Cerebellar nuclear complex (tissue), 1 donor: ENCODE measurements at places on chromosomes 7 and 10.

- DNase-seq, result no peak
Observed at GRCh38 chr10:77959384-77959783, 32.8 kb upstream of the DLG5 start.

GRCh38 chr7:83617858-83618257, 31.1 kb downstream of the SEMA3E start:
- DNase-seq, result no peak

GRCh38 chr10:133258818-133259601, 17.7 kb downstream of the ADAM8 start:
- no peak for DNase-seq

- no peak for DNase-seq
Observed at GRCh38 chr10:35041502-35041879, 48.6 kb downstream of the CUL2 start.

DNA sequence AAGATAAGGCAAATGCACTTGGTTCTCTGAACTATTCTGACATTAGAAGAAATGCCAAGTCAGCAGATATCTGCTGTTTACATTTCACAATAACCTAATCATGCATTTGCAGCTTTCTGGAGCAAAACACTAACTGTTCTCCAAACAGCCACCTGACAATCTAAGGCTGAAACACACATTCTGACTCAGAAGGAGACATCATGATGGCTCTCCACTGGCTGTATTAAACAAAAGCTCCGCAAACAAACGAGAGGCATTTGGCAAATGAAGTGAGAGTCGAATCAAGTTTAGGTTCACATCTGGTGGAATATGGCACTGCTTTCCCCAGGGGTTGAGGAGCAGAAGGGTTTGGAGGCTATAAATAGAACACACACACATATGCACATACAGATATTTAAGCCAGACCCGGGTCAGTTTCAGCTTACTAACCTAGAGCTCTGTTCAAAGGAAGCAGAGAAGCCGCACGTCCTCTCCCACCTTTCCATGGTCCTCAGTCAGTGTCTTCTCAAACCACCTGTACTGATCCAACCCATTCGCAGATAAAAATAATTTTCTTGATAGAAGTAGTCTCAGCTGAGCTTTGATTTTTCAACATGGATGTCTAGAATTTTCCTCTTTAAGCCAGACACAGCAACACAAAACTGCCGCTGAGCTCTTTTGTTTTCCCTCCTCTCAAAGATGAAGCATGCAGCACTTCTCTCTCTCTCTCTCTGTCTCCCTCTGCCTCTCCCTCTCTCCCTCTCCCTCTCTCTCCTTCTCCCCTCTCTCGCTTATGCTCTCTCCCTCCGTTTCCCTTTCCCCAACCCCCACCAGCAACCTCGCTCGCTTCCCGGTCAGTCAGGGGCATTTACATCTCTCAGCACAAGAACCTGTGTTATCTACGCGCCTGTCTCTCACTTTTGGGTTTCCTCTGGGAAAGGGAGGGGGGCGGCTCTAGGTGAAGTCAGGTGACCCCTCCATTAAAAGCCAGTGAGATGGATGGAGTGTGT, 682.8 kb downstream of the MAGI2 start:
- DNase-seq, result no peak

DNA sequence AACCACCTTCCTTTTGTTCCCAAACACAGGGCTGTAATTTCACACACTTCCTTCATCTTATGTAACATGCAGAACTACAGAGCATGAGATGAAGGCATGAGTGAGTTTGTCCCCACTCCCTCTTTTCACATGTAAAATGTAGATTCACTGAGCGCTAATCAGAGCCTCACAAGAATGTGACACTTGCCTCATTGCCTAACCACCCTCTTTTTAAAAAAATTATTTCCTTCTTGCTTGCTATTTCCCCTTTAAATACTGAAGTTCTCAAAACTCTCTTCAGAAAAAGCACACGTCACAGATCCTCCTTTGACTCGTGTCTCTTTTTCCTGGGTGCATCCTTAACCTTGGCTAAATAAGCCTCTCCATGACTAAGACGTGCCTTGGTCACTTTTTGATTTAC, 121.2 kb upstream of the TARP start:
- DNase-seq, result no peak

DNA sequence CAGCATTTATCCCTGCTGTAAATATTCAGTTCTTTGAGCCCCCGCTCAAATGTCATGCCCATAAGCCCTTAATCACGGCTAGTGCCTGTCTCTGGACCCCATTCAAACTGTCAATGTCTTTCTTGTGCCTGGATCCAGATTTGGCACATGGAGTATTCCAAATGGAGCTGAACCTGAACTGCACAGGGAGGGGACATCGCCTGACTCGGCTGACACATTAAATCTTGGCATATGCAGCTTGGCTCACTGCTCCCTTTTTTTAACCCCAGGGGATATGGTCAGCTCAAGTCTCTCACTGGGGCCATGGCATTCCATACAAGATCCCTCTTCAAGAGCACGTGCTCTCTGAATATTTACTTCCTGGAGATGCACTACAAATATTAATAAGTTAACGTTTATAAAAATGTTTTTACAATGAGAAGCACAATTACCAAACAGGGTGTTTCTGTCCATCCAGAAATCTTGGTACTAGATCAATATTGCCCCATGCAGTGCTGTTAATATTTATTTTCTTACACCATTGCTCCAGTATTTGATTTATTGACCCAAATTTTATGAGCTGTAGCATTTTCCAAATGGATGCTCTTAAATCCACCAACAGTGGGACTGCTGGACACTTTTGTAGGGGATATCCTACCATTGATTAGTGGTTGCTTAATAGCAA, 57.4 kb downstream of the FGFR2 start:
- no peak for DNase-seq

DNA sequence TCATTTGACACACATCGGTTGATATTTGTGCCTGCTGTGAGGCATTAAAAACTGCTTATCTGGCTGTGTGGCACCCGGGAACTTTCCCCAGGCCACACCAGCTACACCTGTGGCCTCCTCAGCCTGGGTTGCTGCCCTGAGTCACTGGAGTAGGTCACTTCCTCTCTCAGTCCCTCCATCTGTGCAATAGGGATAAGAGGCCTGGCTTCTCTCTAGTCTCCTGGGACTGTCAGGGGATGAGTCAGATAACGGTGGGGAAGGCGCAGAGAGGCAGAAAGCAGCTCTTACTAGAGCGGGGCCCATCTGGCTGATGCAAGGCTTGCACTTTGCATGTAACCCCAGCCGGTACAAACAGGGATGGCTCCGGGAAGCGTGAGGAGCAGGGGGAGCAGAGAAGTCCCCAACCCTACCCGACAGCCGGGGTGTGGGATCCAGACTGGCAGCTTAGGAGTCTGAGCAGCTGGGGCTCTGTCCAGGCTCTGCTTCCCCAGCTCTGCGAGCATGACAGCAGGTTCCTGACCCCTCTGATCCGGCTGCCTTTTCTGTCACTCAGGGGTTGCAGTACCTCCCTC, 34.0 kb downstream of the DNAJB12 start:
- DNase-seq, result no peak

- DNase-seq, result no peak
Observed at GRCh38 chr7:70723339-70723738, 408.6 kb upstream of the GALNT17 start.

DNA sequence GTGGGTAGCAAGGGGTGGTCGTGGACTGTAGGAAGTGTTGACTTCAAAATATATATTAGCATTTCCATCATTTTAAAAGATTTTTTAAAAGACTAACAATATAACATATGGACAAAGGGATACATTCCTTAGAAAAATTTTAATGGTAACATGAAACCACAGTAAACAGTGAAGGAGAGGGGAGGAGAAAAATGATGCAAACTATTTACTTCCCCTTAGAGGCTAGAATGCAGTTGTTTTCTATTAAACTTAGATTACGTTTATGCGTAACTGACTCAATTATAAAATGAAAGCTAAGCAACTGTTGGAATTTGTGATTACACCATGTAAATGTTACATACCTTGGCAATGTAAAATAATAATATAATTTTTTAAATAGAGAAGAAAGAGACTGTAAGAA, 41.3 kb downstream of the CALD1 start:
- no peak for DNase-seq

DNA sequence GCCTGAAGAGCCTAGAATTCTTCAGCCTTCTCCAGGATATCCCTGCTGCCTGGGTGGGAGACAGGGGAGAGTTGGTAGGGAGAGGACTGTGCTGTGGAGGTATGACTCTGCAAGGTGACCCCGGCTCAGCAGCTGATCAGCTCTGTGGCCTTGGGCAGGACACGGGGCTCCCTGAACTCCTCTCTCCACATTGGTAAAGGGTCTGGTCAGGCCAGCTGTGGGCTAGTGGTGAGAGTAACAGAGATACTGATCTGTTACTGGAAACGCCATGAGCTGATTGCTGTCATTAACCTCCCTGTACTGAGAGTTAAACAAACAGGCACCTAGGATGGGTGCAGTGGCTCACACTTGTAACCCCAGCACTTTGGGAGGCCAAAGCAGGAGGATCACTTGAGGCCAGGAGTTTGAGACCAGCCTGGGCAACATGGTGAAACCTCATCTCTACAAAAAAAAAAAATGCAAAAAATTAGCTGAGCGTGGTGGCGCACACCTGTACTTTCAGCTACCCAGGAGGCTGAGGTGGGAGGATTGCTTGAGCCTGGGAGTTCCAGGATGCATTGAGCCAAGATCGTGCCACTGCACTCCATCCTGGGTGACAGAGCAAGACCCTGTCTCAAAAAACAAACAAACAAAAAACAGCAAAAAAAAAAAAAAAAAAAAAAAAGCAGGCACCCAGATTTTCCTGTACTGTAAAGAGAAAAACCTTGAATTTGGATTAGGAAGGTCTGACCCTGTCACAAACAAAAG, 151.5 kb downstream of the CUX1 start:
- no peak for DNase-seq

- no peak for DNase-seq
Observed at GRCh38 chr10:127869329-127869728, 23.4 kb downstream of the CLRN3 start.

GRCh38 chr10:75624638-75625037, 193.2 kb downstream of the LRMDA start:
- DNase-seq, result no peak

DNA sequence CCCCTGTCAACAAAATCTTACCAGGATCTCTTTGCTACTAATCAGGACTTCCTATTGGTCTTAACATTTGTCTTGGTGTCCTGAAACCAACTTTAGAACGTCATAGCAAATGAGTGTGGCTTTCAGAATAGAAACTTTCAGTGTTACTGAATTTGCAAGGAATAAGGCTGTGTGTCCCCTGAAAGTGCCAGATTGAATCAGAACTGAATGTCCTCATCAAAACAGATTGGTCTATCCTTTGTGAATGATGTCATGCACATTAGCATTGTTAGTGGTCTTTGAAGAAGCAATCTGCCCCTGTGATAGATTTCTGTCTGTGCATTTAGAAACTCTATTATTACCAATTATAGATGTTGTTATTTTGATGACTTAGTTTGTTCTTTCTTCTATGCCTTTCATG, 119.9 kb downstream of the AGMO start:
- no peak for DNase-seq

DNA sequence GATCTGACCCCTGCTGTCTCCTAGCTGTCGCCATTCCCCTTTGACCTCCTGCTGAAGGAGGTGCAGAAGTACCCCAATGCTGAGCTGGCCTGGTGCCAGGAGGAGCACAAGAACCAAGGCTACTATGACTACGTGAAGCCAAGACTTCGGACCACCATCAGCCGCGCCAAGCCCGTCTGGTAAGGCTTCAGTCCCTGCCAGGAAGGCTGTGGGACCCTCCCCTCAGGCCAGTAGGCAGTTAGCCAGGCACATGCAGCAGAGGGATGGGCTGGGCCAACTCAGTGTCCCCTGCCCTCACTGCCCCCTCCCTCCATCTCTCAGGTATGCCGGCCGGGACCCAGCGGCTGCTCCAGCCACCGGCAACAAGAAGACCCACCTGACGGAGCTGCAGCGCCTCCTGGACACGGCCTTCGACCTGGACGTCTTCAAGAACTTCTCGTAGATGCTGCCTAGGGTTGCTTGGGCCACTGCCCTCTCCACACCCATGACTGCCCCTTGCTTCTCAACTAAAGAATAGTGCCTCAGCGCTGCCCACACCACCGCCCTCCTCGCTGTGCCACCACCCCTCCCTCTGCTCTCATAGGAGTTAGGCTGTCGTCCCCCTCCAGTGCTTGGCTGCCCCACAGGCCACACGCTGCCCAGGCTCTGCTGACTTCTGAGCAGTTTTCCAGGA, 41.0 kb upstream of the ZMIZ2 start:
- no peak for DNase-seq

DNA sequence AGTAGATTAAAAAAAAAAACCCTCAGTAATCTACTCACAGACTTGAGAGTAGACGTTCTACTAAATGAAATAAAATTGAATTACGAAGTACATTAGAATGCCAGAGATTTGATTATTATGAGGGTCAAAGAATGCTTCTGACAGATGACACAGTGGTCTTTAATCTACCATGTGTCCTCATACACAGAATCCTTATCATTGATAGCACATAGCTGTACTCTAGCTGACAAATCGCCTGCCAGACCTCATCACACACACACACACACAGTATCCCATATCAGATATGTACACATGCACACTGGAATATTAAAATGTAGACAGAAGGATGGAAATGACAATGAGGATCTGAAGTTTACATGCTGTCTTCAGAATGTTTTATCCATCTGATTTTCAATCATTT, 104.6 kb downstream of the SORCS1 start:
- DNase-seq, result no peak

GRCh38 chr10:6067457-6067856, 5.3 kb upstream of the IL2RA start:
- DNase-seq, result no peak

DNA sequence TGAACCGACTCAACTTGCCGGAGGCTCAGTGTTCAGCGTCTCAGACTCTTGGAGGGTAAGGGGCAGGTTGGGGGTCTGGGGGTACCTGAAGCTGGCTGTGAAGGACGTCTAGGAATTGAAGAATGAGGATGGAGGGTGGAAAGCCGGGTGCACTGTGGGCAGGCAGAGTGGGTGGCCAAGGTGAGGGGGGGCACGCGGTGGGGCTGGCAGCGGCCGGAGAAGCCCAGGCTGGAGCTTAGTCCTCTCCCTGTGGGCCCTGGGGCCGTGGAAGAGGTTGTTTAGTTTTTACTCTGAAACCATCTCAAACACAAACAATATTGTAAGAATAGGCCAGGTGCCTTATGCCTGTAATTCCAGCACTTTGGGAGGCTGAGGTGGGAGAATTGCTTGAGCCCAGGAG, 83.4 kb downstream of the UNCX start:
- no peak for DNase-seq

DNA sequence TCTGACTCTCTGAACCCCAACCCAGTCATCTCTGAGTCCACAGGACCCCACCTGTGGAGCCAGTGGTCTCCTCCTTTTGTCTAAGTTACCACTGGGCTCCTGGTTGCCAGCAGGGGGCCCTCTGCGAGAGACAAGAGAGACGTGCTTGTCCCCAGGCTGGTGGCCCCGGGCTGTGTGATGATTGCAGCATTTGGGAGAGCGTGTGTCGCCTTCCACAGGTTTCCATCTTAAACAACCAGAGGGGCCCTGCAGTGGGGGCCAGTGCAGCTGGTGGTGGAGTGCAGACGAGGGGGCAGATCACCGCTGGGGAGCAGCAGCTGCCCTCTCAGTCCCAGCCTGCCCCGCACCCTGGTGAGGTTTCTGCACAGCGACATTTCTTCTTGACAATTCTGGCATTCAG, 122.4 kb upstream of the PPP2R2D start:
- DNase-seq, result no peak
